ENCODE measurements at places on chromosomes 12 and 14. TPM values are rescaled to one million over a fixed set of nuclear protein-coding genes. Genes with fewer than 3 reads are reported as not detected.

TAS2R50 gene
- 2.6 TPM for total RNA-seq

AKAP3 gene
- 1.1 TPM for total RNA-seq

POU6F1 gene
- 1.8 TPM for total RNA-seq

CCDC59 gene
- 46.9 TPM for total RNA-seq

HOXC4 gene
- total RNA-seq, result 2.2 TPM

KRT75 gene
- not detected for total RNA-seq

PLA2G1B gene
- not detected for total RNA-seq

STXBP6 gene
- total RNA-seq, result 22.0 TPM

KRT2 gene
- total RNA-seq, result not detected

OR6C6 gene
- not detected for total RNA-seq

GPR132 gene
- total RNA-seq, result not detected

RILPL2 gene
- 2.9 TPM for total RNA-seq

MANSC1 gene
- 3.3 TPM for total RNA-seq

PLBD1 gene
- 1.4 TPM for total RNA-seq

CLEC6A gene
- not detected for total RNA-seq

C12orf50 gene
- not detected for total RNA-seq

RAB5B gene
- 62.6 TPM for total RNA-seq

Measured in subcutaneous preadipocyte (primary cell).